Activated CD4-positive, CD25-positive, alpha-beta regulatory T cell treated with anti-CD3 and anti-CD28 coated beads, Interleukin-2, amount 50 U/mL, for 16 hours (primary cell): ENCODE measurements at places on chromosomes 1 and 21.
A peak's percentile ranks its signal among the peaks of the same experiment; 100 is the strongest.

GRCh38 chr1:146035048-146035423 lies 13.5 kb upstream of the HJV start:
- DNase-seq: no peak

GRCh38 chr1:225290244-225290643 lies 137.6 kb downstream of the LBR start:
- no peak for DNase-seq

DNA sequence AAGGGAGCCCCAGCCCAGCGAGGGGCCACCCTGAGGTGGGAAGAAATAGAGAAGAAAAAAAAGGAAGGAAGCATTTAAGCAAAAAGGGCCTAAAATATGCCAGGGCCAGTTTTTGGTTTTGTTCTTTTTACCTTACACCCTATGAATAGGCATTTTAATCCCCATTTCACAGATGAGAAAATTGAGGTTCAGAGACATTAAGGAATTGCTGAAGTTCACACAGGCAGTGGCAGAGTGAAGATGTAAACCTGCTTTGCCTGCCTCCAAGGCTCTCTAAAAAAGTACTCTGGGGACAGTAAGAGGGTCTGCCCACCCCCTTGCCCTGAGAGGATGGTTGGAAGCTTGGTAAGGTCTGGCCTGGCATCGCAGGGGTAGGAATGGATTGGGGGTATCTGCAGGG lies 19.8 kb downstream of the RAP1GAP start:
- no peak for DNase-seq

- no peak for DNase-seq
These were observed 615.9 kb downstream of the PTPRU start for GRCh38 chr1:29852248-29852647.

DNA sequence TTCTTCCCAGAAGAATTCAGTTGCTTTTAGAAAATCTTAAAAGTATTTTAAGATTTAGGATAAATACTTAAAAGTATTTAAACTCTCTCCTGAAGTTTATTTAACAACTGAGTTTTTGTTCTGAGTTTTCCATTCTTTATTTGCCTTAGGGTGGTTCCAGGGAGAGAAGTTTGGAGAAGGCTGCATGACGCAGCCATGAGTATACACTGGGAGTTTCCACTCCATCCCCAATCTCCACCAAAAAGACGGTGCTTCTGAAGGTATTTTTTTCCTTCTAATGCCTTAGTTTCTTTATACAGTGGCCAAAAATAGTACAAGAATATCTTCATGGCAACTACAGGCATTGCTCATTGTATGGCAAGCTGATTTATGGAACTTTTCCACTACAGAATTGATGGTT lies 122.7 kb downstream of the ST6GALNAC5 start:
- no peak for DNase-seq

DNA sequence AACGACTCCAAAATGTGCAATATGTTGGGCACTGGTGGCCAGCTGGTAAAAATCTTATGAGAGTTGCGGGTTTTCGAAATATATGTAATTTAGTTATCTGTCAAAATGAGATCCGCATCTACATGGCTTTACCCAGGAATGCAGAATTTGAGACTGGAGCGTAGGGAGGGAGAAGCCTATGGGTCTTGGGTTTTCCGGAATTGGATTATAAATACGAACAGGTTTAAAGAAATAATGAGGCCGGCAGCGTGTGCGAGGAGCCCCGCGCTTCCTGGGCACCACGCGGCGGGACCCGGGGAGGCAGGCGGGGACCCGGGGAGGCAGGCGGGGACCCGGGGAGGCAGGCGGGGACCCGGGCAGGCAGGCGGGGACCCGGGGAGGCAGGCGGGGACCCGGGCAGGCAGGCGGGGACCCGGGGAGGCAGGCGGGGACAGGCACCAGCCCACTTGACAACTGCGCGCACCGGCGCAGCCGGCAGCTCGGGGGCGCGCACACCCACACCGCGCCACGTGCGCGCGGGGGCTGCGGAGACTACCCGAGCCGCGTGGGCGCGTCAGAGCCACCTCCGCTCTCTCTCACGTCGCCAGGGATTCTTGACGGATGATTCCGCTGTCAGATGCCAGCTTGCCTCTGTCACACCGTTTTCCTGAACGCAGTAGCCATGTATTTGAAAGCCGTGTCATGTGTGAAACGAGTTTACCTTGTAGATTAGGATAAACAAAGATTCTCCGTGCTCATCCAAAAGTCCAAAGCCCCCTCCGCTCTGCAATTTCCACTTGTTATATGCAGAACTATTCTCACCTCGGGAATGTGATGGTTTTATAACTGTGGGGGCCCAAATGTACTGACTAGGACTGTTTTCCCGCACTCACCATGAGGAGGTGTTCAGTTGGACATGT lies 54.3 kb upstream of the HNRNPU start:
- peak; percentile 4 for DNase-seq

DNA sequence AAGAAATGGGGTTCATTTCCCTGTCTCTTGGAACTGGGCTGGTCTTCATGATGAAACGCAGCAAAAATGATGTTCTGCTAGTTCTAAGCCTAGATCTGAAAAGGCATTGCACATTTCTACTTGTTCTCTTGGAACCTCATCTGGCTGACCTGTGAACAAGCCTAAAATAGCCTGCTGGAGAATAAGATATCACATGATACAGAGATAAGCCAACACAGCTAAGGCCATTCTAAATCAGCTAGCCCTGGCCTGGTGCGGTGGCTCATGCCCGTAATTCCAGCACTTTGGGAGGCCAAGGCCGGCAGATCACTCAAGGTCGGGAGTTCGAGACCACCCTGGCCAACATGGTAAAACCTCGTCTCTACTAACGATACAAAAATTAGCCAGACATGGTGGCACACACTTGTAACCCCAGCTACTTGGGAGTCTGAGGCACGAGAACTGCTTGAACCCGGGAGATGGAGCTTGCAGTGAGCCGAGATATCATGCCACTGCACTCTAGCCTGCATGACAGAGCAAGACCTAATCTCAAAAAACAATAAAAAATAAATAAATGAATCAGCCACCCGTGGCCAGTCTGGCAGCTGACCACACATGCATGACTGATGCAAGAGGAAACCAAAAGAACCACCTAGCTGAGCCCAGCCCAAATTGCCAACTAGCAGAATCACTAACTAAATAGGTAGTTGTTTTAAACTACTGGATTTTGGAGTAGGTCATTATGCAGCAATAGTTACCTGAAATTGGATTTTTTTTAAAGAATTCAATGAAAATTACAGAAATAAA lies 18.0 kb downstream of the CD244 start:
- no peak for DNase-seq

DNA sequence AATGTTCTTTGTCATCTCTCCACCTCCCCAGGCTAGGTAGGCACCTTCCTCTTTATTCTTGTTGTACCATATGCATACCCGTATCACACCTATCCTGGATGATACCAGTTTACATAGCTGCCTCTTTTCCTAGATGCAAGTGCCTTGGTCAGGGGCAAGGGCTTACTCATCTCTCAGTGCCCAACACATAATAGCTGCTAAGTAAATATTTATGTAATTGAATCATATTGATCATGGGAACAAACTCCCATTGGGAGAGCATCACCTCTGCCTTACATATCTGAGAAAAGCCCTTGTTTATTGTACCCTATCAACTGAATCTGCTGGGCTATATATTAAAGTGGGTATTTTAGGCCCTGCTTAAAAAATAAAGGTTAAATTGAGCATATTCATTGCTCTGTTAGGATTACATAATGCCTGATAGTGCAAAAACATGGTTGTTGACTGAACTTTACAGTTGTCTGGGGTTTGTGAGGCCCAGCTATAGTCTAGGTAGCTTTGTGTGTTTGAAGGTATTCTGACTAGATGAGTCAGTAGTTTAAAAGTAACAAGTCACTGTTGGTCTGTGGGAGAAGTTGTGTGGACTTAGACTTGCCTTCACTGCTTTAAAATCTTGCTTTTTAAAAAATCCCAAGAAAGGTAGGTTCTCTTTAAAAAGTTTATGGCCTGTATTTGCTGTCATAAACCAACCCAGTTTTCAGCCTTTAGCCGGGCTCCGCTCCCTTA lies 82.6 kb downstream of the OLFML2B start:
- no peak for DNase-seq

GRCh38 chr1:35305383-35305782 lies 36.9 kb downstream of the ZMYM4 start:
- DNase-seq: no peak

DNA sequence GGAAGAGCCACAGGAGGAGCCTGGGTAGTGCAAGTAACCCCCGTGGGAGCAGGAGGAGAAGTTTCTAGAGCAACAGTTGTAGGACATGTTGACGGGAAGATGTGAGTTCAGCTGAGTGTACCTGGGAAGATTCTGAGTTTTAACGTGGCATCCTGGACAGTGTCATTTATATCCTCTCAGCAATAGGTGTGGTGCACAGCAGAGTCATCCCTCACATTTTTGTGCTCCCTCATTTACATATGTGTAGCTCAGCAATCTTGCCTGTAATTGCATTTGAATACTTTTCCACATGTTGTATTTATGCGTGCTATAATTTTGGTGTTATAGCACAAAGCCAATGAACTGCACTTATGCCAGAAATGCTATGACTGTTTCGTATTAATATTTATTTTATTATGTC lies at the start of gene KRTAP13-3:
Gene KRTAP13-3, minus strand, starts transcription at position 101 of the 400 bp plus-strand sequence. Its CDS starts 14 bp downstream, at position 87.
- DNase-seq: no peak

GRCh38 chr1:55990007-55990406 lies 589.4 kb downstream of the PLPP3 start:
- DNase-seq: no peak

DNA sequence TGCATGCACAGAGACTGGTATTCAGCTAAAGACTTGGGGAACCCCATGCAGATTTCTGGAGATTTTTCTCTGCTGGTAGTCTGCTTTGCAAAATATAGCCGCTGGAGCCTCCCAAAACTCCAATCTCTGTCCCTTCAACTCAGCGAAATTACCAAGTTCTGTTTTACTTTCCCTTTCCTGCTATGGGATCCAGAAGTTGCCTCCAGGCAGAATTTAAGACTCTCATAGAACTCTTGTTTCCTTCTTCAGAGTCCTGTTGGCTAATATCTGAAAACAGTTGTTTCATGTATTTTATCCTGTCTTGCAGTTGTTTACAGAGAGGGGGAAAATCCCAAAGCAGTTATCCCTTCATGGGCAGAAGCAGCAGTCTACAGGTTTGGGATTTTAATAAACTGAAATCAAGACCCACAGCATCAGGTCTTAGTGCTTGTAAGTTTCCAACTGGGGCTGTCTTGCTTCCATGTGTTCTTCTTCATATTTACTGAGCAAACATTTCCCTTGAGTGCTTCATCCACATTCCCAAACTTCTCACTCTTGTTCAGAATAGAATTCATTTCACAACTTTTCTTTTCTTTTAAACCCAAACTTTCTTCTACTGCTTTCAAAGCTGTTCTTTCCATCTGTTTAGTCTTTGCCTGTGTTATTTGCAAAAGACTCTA lies 221.3 kb upstream of the DMRTA2 start:
- DNase-seq: no peak

DNA sequence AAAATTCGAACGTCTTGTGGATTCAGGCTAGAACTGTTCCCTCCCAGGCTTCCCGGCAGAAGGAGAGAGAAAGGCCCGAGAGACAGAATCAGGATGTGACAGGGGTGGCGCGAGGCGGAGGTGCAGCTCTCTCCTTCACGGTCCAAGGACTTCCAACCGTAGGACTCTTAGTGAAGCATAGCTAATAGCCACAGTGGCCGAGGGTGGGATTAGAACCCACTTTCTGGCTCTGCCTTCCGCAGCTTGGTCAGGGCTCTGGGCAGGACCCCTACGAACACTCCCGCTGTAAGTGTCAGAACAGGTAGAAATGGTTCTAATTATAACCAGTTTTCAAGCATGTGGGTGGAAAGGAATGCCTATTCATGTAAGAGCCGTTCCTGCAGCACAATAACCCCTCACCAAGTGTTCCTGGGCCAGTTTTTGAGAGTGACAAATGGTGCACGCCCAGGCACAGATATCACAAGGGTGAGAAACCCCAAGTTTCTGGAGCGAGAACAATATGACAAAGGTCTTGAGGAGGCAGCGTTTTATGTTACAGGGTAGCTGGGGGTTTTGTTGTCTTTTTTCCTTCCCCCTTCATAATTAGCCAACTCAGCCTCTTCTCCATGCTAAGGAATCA lies 86.4 kb downstream of the SYF2 start:
- DNase-seq: no peak

DNA sequence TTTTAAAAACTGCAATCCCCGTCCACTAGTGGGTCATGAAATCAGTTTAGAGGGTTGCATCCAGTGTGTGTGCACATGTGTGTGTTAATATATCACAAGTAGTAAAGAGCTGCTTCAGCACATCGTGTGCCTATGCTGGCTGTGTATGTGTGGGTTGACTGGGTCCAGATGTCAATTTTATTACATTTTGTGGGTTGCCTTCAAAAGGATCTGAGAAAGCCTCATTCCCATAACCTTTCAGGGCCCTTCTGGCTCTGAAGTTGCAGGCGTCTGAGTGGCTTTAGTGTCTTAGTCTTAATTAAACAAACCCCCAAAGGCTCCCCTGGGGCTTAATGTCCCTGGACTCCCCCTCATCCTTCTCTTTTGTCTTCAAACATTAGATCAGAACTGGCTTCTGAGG lies 19.8 kb downstream of the PLA2G2D start:
- no peak for DNase-seq

- no peak for DNase-seq
These were observed 23.9 kb upstream of the ZZZ3 start for GRCh38 chr1:77706321-77706720.

DNA sequence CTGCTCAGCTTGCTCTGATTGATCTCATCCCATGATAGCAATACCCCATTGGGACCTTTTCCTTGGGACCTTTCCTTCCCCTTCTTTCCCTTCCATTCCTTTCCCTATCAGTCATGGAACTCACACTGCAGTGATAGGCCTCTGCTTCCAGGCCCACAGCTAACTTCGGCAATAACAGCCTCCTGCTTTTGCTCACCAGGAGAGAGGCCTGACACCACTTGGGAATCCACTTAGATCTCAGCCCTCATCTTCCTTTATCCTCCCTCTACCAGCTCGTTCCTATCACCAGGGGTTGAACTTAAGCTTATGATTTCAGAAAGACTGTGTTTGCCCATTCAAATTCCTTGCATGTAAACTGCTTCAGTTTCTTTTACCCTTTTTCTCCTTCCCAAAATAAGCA lies 11.0 kb upstream of the TIPRL start:
- DNase-seq: no peak

GRCh38 chr1:226684026-226684425 lies 55.1 kb downstream of the ITPKB start:
- DNase-seq: no peak

DNA sequence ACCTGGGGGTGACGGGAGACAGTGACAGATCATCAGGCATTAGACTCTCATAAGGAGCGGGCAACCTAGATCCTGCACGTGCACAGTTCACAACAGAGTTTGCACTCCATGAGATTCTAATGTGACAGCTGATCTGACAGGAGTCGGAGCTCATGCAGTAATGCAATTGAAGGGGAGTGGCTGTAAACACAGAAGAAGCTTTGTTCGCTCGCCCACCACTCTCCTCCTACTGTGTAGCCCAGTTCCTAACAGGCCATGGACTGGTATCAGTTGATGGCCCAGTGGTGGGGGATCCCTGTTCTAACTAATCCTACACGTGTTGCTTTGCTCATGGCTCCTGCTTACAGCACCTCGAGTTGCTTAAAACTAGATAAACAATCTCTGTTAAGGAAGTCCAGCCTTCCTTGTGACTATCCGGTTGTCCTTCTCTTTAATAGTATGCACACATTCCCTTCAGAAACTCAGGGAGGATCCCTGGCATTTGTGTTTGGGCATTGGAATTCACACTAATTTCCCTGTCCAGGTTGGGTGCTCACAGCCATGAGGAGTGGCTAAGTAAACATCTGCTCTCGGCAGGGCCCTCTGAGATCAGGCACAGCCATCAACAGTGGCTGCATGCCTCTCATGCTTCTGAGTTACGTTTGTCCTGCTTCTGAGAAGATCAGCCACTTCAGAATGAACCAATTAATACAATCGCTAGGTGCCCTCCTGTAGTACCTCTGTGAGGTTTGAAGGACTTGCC lies 21.1 kb upstream of the F3 start:
- no peak for DNase-seq

- no peak for DNase-seq
These were observed 22.8 kb downstream of the MYOM3 start for GRCh38 chr1:24089027-24089742.
